ENCODE measurements at places on chromosomes 2 and 18. TPM values are rescaled to one million over a fixed set of nuclear protein-coding genes. Genes with fewer than 3 reads are reported as not detected.

- DNase-seq, result no peak
These were observed 22.9 kb upstream of the NCKAP5 start for GRCh38 chr2:133591164-133591563.

GRCh38 chr2:126227250-126227649, 428.7 kb upstream of the GYPC start:
- peak; percentile 13 for DNase-seq

DNA sequence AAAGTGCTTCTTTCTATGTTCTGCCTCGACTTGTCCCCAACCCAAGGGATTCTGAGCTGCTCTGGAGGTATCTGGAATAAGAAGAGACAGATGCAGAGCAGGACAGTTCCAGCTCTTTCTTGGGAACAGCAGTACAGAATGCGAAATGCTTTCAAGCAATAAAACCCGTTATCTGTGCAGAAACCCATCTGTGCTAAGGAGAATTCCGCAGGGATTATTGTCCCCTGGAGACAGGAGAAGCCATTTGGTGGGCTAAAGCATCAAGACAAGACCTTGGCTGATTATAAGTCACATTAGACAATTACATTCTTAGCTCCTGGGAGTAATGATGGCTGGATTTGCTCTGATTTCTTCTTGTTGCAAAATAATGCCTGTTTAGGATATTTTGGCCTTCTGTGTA, 185.4 kb upstream of the GLI2 start:
- no peak for DNase-seq

DNA sequence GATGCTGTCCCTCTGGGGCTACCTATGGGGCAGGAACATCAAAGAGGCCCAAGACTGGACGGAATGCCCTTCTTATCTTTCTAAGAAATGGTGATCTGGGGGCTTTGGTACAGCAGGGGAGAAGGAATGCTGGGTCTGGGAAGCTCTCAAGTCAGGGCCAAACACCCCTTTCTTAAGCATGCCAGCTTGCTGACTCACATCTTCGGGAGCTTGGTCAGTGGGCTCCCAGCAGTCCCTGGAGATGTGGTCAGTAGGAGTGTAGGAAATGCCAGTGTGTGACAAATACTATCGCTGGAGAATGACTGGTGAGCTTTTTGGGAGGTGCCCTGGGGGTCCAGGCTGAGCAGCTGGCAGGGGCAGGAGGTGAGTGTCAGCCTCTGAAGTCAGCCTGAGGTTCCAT, 105.0 kb upstream of the CDC42EP3 start:
- DNase-seq, result no peak

- no peak for DNase-seq
These were observed 54.4 kb downstream of the SLC4A3 start for GRCh38 chr2:219681694-219682300.

- peak; percentile 26 for DNase-seq
These were observed 766 bp downstream of the PDE6D start for GRCh38 chr2:231780123-231780908.

- peak; percentile 2 for DNase-seq
These were observed 49.6 kb upstream of the POU3F3 start for GRCh38 chr2:104804148-104804890.

DNA sequence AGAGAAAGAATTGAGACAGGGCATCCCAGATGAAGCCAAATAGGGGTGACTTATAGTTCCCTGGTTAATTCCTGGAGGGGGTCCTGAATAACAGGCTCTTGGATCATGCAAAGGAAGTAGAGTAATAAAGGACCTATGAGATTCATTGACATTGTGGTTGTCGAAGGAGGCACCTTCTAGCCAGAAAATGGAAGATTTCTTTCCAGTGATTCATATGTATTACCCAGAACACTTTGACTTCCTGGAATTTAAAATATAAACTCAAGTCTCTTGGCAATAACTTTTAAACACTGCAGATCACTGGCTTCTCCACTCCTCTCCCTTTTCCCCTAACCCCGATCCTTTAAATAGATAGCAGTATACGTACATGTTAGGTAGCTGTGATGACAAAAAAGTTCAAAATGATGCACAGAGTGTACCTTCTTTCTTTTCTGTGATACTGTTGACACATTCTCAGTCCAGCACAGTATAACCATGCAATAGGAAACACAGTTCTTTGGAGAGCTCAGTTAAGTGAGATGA, 211.8 kb downstream of the LTBP1 start:
- DNase-seq, result no peak

DNA sequence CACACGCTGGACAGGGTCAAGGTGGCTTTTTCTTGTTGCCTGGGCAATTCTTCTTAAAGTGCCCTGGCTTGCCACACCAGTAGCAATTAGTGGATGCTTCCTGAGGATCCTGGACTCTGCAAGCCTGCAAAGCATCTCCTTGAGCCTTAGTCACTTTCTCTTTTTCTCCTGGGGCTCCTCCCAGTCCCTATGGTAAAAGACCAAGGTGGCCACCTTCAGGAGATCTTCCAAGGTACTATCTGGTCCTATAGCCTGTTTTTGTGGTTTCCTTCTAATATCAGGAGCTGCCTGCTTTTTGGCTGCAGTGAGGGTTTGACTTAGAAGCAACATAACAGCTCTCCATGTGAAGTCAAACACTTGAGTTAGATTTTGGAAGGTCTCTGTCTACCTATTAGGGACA, 33.3 kb upstream of the GMCL1 start:
- DNase-seq, result no peak

DNA sequence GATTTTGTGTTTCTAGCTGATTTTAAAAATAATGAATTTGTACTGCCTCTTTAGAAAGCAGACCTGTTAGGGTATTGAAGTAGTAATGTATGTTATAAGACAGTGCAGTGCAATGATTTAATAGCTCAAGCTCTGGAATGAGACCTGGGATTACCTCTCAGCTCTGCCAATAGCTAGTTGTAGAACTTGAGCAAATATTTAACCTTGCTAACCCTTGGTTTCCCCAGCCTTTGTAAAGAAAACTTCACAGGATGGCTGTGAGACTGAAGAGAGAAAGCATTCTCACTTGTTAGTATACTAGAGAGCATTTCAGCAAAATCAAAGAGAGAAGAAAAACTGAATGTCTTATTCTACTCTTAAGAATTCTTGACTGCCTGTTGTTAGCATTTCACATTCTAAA, 293.9 kb downstream of the KIAA1328 start:
- DNase-seq, result no peak

DNA sequence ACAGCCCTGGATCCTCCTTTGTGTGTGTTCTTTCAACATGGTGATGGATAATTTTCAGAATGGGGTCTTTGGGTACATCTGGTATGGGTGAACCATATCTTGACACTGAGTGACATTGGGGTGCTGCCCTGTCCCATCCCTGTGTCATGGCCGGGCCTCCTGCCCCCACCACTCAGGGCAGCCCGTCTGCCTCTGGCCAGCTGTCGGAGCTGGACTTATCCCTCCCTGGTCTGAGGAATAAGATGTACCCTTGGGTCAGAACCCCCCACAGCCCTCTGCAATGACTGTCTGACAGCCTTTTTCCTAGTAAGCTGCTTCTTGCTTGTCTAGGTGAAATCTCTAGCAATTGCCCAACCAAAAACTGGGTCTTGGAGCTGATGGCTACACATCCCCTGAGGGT, 142.9 kb downstream of the SH3RF3 start:
- DNase-seq, result no peak

DNA sequence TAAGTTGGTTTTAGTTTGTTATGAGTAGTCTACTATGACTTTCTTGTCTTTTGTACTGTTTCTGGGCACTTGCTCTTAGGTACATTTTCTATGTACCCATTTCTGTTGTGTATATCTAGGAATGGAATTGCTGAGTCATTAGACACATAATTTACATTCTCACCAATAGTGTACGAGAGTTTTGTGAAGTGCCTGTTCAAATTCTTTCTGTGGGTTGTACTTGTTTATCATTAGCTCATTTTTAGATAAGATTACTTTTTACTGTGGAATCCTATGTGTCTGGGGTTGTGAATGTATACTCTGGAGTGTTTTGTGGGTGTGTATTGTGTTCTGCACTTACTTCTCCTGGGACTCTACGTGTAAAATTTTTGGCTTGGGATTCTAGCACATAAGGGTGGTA, 36.6 kb upstream of the CD28 start:
- DNase-seq, result no peak

Gene PFN4
- total RNA-seq, result 0.56 TPM

Gene CDK15
- total RNA-seq, result not detected

Gene CPLX4
- not detected for total RNA-seq

Measured in K562 (cell line).